Putamen (tissue), 1 donor: ENCODE measurements at places on chromosomes 5 and 9.

DNA sequence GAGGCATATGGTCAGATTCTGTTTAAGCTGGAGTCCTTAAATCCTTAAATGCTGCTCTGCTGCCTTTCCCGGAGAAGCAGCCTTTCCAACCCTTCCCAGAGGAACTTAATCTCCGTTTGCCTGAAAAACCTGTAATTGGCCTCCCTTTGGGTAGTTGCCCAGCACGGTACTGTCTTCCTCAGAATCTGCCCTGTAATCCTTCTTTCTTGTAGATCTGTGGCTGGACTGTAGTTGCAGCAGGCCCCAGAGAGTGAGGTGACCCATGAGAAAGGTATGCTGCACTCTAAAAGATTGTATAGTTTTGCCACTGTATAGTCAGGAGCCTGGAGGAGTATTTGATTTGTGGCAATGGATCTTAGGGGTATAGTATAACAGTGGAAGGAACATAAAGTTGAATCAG is 11.7 kb downstream of the SPIN1 start:
- DNase-seq = no peak

DNA sequence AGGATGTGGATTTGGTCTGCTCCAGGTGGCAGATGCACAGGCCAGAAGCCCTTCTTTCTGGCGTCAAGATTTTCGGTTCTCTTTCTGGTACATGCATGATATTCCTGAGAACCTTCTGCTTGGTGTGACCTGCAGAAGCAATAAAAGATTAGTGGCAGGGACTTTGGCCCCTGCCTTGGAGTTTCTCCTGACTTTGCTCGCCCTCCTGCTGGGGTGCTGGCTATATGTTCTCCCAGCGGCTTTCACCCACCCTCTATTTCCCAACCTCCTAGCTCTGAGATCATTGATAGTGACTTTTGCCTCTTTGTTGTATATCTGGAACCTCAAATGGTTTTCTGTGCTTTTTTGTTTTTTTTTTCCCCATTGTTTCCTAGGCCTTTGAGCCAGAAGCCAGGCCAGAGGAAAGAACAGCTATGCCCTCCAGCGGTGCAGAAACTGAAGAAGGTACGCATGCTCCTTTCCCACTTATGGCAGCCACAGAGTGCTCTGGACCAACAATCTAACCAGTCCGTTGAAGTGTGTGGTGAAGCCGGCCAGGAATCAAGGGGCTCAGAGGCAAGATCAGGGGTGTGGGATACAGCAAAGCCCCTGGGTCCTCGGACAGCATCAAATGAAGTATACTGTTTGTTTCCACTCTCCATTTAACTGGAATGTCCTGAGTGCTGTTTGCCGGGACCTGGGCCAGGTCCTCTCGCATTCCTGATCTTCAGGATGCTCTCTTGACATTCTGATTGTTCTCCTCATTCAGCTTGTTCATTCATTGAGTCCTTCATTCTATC is 154.5 kb downstream of the ARHGEF28 start:
- DNase-seq = no peak

DNA sequence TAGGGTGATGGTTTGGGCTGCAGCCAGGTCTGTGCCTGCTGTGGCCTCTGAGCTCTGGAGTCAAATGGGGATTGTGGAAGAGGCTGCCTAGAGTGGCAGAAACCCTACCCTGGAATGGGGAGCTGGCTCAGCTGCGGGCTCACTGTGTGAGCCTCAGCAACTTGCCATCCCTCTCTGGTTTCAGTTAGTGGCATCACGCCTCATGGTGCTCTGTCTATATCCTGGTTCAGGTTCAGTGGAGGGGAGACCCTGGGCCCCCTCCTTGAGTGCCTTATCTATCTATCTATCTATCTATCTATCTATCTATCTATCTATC is 132.6 kb downstream of the PHF2 start:
- DNase-seq = no peak

- DNase-seq = no peak
Measured at GRCh38 chr9:77865385-77866047, 166.1 kb downstream of the GNAQ start.

- no peak for DNase-seq
Measured at GRCh38 chr9:13502484-13502883, 223.0 kb upstream of the MPDZ start.

- no peak for DNase-seq
Measured at GRCh38 chr9:123438321-123438720, 82.3 kb downstream of the CRB2 start.

DNA sequence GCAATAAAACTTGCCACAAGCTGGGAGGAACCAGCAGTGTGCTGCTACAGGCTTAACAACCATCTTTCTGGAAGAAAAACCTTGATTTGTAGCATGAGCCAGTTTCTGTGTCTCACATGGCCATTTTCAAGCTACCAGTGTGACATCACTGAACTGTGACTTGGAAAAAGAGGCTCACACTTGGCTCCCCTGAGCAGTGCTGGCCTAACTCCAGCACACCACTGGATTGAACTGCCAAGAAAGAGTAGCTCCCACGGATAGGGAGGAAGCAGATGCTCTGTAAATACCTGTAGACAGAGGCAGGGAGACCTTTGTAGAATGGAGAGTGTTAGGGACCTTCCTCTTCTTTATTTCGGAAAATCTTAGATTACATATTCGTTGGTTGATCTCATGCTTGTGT is 197.9 kb downstream of the SH3GL2 start:
- DNase-seq = no peak

GRCh38 chr5:37833990-37834389 is 5.9 kb downstream of the GDNF start:
- DNase-seq = no peak

DNA sequence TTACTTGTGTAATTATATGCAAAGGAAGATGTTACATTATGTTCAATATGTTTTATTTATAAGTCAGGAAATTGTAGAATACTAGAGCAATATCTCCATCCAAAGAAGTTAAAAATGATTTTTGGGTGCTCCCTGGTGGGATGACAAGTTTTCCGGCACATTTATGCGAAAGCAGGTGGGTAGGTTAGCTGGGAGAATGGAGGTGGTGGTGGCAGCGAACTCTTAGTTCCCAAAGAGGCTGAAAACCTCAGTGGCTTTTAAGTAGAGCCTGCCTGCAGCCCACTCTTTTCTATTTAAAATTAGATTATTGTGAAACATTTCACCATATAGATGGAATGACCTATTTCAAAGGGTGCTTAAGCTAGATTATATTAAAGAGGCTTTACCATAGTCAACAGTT is 51.8 kb downstream of the ANKRD33B start:
- peak; percentile 59 for DNase-seq

- DNase-seq = peak; percentile 81
Measured at GRCh38 chr5:16616536-16617273, at the start of gene RETREG1. Gene RETREG1 (minus strand): TSS chr5:16616997. CDS start chr5:16616971, 26 bp downstream.

- no peak for DNase-seq
Measured at GRCh38 chr5:106907979-106908378, 762.8 kb downstream of the EFNA5 start.

- no peak for DNase-seq
Measured at GRCh38 chr9:91131433-91131839, 230.3 kb downstream of the AUH start.

DNA sequence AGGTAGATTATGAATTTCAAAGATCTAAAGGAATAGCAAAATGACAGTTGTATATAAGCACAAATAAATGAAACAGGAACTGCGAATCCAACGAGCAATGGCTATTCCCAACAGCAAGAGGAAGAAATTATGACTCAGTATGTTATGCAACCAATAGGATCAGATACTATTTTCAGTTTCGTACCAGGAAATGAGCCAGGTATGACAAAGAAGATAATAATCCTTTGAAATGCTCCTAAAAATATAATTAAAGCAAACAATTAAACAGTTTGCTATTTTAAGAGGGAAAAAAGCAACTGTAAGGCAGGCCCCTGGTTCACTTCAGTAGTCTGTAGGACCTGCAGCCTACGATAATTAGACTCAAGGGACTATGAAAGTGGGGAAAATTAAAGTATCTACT is 58.9 kb downstream of the AUH start:
- DNase-seq = peak; percentile 22

- no peak for DNase-seq
Measured at GRCh38 chr9:117044241-117044640, 357.1 kb downstream of the TRIM32 start.

DNA sequence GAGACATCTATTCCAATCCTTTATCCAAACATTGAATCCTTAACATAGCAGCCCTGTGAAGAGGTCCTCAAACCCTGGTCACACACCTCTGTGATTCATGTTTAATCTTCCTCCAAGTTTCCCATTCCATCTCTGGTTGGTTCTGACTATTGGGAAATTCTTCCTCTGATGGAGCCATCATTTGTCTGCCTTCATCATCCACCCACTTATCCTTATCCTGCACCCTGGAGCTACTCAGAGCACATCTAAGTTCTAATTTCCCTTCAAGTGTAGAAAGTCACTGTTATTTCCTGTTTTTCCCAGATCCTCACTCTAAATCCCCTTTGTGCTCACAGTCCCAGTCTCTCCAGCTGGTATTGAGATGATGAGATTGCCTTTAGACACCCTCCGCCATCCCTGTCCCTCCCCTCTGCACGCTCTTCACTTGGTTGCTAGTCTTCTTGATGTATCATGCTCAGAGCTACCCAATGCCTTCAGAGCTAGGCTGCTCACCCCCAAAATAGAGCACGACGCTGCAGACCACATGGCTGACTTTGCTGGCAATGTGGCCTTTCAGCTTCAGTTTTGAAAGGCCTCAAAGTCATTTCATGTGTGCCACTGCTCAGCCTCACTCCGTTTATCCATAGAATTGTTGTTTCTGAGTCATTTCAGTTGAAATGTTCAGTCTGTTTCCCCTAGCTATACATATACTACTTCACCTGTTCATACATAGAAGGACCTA is 154.3 kb downstream of the PALM2AKAP2 start:
- no peak for DNase-seq

GRCh38 chr9:134536101-134536900 is 105.3 kb upstream of the COL5A1 start:
- no peak for DNase-seq

DNA sequence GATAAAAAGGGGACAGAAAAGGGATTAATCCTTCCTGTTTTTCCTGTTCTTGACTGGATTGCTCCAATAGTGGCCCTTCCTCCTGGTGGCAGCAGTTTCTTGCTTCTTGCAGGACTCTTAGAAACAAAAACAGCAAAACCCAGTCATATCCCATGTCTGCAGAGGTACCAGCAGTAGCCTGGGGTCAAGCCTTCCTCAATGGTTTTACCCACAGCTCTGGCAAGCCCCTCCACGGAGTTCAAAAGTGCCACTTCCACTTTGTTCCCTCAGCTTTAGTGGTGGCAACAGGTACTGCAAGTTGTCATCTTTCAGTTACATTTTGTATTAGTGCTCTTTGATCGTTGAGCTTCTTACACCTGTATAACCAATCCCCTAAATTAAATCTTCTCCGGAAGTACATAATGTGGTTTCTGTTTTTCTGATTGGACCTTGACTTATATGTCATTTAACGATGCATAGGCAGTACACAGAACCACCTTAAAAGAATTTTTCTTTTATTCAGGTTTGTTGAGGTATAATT is 8.7 kb upstream of the RANBP6 start:
- no peak for DNase-seq

GRCh38 chr5:74199436-74200210 is 440.9 kb downstream of the ENC1 start:
- DNase-seq = no peak

DNA sequence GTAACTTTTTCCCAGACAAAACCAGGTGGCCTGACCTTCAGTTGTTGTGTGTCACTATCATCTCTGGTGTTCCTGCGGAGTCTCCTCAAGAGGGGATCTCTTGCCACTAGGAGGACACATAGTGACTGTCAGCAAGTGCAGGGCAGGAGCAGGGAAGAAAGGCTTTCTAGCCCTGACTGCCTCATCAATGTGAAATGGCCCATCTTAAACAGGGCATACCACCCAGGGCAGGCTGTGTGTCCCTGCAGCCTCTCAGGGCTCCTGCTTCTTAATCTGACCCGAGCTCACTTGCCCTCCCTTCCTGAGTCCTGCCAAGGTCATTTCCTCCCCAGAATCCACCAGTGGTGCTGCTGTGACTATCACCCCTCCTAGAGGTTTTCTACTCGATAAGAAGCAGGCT is 57.4 kb upstream of the SIMC1 start:
- no peak for DNase-seq

DNA sequence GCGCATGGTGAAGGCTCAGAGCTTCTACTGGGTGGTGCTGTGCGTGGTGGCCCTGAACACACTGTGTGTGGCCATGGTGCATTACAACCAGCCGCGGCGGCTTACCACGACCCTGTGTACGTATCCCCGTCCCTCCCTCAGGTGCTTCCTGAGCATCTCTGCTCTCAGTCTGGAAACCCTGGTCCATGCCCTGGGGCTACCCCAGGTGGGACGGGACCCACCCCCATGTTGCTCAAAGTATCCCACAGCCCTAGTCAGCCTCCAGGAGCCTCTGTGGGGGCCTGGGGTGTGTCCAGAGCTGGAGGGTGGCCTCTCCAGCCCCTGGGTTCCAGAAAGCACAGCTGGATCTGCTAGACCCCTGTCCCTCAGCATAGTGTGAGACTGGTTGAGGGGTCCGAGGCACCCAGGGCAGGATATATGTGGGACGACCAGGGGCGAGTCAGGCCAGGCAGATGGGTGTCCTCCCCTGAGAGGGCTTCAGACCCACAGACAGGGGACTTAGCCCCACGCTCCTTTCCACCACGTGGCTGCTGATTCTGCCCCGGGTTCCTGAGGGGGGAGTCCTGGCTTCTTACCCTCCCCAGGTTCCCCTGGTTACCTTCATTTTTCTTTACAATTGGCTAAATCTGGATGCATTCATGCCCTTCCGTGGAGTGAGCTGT is 94.0 kb downstream of the CACNA1B start:
- no peak for DNase-seq

DNA sequence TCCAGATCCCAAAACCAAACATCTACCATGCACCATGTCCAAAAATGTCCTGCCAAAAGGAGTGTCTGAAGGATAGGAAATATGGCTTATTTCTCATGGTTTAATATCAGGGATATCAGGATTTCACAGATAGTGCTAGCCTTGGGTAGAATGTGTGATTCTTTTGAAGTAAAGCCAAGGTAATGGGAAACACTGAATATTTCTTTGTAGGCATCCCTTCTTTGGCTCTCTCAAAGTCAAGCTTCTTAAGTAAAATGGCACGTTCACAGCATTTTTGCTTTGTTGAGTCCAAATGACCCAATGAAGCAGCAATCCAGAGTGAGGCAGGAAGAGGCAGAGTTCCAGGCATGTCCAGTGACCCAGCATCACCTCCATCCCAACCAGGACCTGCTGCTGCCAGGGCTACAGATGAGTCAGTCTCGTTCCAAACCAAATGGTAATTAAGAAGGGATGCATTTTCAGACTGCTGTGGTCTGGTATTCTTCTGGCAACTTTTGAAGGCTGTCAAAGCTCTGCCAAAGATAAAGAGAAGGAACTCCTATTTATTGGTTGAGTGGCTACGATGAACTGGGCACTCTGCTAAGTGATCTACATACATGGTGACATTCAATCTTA is 678.8 kb upstream of the KLF4 start:
- DNase-seq = no peak
